ENCODE measurements at places on chromosomes 4 and X.

- DNase-seq, result no peak
These were observed 593.8 kb downstream of the SMARCA1 start for GRCh38 chrX:128929271-128930057.

GRCh38 chr4:23959396-23960148 lies 69.7 kb upstream of the PPARGC1A start:
- no peak for DNase-seq

DNA sequence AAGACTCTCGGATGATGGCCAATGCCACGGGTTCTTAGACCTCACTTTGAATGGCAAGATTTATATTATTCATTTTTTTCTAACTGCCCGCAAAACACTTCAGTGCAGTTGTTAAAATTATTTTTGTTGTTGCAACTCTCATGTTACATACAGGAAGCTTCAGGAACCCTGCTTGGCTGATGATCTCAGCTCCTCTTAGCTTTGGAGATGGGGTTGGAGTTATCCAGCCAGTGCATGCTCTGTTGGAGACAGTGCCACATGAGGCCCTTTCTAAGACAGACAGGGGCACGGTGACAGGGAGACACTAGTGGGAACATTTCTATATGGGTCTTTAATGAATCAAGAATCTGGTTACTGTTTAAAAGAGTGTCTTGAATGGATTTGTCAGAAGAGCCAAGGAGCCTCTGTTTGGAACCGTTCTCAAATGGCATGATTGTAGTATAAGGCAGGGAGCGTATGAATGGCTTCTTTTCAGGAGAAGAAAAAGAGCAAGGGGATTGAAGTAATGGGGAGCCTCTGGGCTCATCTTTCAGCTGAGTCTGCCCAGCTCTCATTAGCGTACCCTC lies 61.9 kb upstream of the ENPP6 start:
- DNase-seq, result no peak

DNA sequence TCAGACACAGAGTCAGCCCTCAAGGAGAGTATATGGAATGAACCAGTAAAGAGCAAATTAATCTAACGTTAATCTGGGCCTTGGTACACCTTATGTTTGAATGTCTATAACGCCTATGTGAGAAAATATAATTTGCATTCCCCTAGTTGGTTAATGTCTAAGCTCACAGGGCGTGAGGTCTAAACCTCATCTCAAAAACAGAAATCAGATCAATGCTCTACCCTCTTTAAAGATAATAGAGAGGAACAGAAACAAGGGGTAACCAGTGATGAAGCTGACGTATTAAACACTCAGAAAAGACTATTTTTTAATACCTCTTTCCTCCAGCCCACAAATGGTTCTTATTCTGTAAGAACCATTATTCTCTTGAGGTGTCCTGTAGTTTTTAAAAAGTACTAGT lies 369.2 kb upstream of the NOCT start:
- DNase-seq, result no peak

GRCh38 chrX:40060356-40060845 lies 37.4 kb downstream of the BCOR start:
- no peak for DNase-seq

DNA sequence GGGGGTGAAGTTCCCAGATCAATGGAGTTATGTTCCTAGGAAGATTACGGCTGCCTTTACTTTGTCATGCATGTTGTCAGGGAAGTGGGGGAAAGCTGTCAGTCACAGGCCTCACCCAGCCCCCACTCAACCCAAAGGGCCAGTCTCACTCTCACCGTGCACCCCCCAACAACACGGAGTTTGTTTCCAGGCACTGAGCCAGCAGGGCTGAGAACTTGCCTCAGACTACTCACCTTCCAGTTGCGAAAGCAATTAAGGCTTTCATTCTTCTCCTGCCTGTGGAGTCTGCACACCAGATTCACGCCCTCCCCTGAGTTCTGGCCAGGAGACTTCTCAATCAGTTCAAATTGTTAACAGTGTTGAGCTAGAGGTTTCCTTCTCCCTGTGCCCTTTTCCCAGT lies 114.3 kb downstream of the SH3BGRL start:
- DNase-seq, result no peak

- peak; percentile 70 for DNase-seq
These were observed 50.0 kb downstream of the TMA16 start for GRCh38 chr4:163544407-163545038.
